Esophagus squamous epithelium (tissue), 5 donors: ENCODE measurements at places on chromosomes 3 and 15.

DNA sequence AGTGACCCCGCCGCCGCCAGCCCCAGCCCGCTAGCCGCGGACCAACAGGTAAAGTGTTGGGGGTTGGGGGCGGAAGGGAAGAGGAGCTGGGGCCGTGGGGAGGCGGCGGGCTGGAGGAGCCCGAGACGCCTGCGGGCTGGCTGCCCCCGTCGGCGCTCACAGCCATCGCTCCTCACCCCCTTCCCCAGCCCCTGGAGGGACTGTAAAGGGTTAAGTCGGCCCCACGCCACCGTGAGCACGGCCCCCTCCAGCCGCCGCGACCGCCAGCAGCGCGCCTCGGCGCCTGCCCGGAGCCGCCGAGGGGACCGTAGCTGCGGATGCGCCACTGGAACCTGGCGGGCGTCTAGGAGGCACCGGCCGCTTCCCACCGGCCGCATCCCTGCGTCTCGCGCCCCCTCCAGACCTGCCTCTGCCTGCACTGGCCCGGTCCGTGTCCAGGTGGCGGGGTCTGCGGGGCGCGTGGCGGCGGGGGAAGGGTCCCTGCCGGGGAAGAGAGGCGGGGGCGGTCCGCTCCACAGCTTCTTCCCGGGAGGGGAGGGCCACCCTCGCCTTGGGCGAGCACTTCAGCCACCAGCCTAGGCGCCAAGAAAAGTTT, 522 bp downstream of the MED12L start:
- no peak for DNase-seq

- DNase-seq: no peak
These were observed 514.4 kb upstream of the ZNF385D start for GRCh38 chr3:22265403-22265802.

- DNase-seq: no peak
These were observed 1.4 kb downstream of the HTD2 start for GRCh38 chr3:58307639-58308215.

DNA sequence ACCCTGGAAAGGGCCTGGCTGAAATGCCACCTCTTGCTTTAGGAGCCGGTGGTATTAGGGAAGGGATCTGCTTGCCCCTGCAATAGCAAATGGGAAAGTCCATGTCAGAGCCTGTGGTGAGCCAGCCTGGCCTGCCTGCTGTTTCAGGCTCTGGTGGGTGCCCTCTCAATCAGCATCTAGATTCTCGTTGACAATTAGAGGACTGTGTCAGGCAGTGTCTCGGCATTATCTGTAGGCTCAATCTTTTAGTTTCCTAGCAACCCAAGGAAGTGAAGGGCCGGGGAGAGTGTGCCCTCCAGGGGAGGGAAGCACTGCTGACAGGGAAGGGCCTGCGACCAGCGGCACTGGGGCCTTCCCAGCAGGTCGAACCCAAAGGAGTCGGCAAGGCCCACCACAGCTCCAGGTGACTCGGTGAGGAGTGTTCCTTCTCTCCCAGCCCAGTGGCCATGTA, 42.1 kb downstream of the TLE3 start:
- DNase-seq: no peak

- DNase-seq: no peak
These were observed 452.1 kb upstream of the PPP2R3A start for GRCh38 chr3:135513106-135514059.

DNA sequence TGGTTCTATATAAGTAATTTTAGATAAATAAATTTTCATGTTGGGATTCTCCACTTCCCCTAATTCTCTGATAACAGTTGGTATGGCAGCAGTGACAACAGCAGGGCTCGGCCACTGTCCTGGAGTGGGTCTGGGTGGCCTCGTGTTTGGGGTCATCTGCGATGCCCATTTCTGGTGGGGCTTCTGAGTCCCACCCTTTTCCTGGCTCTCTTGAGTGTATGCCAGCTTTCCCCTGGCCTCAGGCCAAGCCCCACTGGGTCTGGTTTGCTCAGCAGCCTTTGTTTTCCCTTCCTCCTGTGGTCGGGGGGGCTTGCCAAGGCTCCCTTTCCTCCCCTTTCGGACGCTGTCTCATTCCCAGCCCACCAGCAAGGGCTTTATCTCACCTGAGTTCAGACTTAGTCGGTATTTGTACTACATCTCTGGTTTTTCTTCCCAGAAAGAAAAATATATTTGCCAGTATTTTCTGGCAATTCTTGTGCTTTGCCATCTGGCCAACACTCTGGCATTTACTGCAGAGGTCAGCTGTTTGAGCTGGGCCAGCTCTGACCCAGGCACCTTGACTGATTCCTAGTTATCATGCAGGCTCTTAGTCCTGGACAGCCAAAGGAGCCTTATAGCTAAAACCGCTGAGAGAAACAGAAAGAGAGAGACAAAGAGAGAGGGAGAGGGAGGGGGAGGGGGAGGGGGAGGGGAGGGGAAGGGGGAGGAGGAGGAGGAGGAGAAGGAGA, 35.2 kb downstream of the MYZAP start:
- no peak for DNase-seq

DNA sequence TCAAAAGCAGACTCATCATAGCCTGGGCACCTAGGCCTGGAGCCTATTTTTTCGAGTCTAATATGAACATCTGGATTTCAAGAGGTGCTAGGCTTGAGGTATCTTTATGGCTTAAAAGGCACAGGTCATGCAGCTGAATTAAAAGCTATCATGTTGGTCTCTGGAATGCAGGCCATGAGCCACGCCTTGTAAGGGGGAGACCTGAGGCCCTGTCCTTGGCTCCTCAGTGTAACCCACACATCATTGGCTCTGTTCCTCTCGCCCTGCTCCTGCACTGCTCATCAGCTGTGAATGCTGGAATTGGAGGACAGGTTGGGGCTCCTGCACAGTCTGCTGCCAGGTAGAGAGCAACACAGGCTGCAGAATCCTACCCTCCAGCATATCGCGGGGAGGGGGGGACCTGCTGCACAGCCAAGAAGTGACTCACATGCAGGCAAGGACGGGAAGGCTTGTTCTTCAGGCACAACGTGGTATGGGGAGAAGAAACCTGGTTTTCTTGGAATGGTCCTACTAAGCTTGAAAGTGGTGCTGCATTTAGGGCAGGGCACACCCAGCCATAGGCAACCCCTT, 146.0 kb downstream of the CHST2 start:
- DNase-seq: no peak

- DNase-seq: no peak
These were observed 73.4 kb downstream of the LRRC28 start for GRCh38 chr15:99324700-99325099.

DNA sequence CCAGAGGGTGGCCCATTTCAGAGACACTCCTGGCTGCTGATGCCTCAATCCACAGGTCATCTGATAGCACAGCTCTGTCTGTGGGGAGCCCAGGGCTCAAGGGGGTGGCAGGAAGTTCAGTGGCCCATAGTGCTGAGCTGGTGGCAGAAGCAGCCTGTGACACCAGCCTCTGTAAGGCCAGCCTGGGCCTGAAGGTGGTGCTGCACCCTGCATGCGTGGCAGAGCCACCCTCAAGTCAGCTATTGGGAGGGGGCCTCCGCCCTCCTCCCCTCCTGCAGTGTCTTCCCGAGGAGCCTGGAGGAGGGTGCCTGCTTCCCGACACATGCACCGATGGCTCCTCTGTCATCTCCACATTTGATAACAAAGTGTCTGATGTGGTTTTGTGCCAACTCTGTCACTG, 3.0 kb downstream of the PLA1A start:
- DNase-seq: no peak
